ENCODE measurements at places on chromosomes 4 and X.

GRCh38 chr4:183469936-183470335 lies 25.5 kb downstream of the CDKN2AIP start:
- no peak for DNase-seq

DNA sequence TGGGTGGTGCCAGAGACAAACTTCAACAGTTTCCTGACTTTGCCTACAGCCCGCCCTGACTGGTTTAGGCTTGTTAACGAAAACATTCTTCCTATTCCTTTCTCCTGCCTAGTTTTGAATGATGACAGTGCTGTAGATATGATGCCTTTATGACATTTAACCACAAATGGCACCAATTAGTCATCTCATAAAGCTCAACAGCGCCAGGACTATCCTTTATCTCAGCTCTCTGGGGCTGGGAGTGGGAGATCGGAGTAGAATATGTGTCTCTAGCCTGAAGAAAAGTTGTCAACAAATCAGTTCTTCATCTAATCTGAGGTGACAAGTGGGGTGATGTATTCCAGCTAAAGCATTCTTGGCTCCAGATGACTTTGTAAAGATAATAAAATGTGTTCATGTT lies 64.6 kb upstream of the SH3RF1 start:
- peak; percentile 76 for DNase-seq

GRCh38 chr4:185920171-185920570 lies 108.2 kb upstream of the SORBS2 start:
- no peak for DNase-seq

- DNase-seq = no peak
Measured at GRCh38 chr4:13989501-13989900, 362.0 kb upstream of the BOD1L1 start.

DNA sequence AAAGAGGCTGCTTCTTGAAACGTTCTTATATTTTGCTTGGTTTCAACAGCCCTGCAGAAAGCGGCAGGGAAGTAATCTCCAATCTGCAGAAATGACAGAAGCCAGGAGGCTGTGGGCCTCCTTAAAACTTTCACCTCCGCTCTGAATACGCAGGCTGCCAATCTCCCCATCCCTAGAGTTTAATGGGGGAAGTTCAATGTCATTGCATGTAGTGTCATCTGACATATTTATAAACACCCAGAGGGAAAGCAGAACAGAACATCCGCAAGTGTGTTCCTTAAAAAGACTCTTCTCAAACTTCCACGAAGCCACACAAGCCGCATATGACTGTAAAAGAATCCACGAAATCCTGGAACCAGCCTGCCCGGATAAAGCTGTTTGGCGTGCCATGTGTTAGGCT lies 148.8 kb upstream of the TBL1X start:
- no peak for DNase-seq

GRCh38 chr4:152945639-152946038 lies 9.5 kb downstream of the FHDC1 start:
- DNase-seq = no peak

DNA sequence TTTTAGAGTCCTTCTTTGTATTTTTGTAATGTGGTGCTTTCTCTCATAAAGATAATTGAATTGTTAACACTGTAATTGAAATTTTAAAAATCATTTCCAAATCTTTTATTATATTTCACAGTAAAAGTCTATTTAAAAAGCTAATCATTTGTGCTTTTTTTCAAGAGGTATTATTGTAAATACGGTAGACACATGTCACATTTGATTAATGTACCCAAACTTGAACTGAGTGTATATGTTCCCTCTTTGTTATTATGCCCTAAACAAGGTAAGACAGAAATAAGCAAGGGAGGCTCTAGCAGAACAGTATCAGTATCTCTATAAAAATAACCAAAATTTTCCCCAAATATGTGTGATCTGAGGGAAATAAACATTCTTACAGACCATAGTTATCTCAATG lies 21.5 kb upstream of the LARP1B start:
- DNase-seq = no peak

- no peak for DNase-seq
Measured at GRCh38 chr4:105137121-105137875, 9.4 kb upstream of the TET2 start.

DNA sequence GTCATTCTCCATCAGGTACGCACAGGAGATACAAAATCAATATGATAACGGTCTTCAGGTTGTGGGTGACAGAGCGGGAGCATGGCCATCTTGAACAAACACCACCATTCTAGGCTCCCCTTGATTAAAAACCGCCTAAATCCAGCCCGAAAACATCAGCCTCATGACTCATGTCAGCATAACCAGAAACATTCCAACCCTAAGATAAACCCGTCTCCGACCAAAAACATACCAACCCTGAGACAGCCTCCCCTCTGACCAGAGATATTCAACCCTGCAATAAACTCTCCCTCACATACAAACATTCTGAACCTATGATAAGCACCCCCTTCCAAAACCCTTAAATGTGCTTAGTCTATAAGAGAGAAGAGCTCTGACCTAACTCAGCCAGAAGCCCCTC lies 157.9 kb downstream of the DHRSX start:
- peak; percentile 34 for DNase-seq

GRCh38 chr4:182576601-182577289 lies 333.5 kb downstream of the TENM3 start:
- DNase-seq = no peak

DNA sequence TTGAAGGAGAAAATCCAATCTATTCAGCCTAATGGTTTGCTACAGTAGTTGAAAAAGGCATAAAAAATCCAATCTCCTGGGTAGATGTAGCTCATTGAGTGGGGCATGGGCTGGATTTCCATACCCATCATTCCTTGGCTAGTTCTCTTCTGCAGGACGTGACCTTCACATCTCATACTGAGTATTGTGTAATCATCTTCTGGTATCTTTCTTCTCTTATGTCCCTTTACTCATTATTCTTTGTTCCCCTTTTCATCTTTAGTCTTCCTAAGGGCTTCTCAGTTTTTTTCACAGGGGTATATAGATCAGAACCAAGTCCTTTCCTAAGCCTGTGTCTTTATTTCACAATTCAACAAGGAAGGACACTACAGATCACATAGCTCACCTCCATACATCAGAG lies 727.6 kb upstream of the MAGEB2 start:
- no peak for DNase-seq

GRCh38 chr4:182297659-182298058 lies 54.5 kb downstream of the TENM3 start:
- no peak for DNase-seq

- no peak for DNase-seq
Measured at GRCh38 chr4:135833529-135833928, 1631.9 kb upstream of the PABPC4L start.

DNA sequence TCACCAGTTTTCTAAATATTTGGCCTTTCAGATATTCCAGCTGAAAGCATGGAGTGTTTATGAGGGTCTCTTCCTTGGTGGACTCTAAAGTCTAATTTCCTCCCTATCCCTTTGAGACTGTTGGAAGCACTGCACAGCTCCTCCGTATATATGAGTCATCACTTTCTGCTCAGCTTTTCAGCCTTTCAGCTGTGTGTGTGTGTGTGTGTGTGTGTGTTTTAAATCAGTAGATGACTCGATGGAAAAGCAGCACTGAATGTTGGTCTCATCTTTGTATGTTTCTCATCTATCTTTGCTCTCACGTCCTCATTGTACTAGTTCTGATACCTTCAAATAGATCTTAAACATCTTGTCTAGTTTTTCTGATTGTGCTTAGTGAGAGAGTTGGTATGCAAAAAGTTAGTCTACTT lies 81.6 kb downstream of the ZFX start:
- peak; percentile 70 for DNase-seq

- no peak for DNase-seq
Measured at GRCh38 chr4:111330786-111331185, 707.9 kb upstream of the PITX2 start.

DNA sequence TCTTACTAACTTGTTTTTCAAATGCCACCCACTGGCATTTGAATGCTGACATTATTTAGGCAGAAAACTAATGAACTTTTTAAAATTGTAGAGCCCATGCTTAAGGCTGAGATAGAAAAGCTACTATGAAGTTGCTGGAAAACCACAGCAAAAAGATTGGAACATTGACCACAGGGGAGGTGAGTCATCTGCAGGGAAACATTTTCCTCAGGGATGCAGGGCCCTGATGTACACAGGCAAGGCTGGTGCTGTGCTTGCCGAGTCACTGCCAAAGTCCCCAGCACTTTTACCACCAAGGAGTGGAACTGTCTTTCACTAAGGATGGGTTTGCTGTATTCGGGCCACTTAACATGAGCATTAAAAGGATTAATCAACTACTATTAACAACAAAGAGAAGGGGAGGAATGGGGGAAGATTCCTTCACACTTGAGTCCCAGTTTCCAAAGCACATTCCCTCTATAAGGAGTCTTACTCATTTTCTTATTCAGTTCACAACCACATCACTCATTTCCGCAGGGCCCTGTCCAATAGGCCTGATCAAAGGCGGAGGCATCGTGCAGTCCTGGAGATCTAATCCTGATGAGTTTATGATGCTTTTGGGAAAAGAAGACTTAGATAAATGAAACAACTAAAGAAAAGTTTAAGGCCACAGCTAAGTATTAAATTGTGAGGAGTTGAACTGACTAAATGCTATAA lies 202.9 kb upstream of the NPY2R start:
- DNase-seq = no peak

GRCh38 chrX:39721566-39722279 lies 376.0 kb downstream of the BCOR start:
- DNase-seq = no peak

DNA sequence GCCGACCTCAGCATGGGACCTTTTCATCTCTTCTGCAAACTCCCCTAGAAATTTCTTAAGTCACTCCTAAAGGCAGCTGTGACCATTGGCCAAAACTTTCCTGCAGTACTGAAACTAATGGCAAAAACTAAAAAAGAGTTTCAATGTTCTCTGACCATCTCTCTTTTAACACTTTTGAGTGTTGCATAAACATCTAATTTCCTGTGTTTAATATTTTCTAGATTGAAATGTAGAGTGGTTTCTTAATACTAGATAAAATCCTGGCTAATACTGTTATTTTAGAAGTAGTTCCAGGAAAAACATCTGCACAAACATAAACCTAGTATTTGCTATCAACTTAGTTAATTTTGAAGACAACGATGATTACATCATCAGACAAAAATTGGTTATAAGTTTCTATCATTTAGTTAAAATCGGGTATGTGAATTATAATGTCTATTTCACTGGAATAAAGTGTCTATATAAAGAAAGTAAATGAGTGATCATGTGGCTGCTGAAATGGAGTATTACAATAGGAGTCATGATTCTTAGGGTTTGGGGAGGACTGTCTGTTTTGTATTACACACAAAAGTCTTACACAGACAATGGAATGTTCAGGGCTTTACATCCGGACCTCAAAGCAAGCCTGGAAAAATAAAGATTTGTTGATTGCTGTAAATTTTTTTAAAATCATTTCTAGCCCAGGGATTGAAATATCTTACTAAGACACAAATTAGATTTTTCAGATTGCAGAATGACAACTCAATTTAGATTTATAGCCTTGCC lies 1323.4 kb downstream of the C4orf33 start:
- DNase-seq = no peak

DNA sequence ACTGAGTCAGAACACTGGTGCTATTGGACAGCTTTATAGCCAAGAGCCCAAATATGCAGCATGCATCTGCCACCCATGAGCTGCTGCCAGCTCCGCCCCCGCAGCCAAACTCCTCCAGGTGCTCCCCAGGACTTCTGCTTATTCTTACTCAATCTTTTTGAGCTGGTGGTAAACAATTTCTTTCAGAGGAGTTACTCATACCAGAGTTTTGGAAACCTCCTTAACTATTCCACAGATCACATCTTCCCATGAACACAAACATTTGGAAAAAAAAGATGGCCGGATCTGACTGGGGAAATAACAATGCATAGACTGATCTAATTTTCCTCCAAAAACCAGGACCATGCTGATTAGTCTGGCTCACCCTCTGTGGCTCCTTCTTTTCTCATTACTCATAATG lies 399.9 kb downstream of the GPM6A start:
- peak; percentile 16 for DNase-seq

DNA sequence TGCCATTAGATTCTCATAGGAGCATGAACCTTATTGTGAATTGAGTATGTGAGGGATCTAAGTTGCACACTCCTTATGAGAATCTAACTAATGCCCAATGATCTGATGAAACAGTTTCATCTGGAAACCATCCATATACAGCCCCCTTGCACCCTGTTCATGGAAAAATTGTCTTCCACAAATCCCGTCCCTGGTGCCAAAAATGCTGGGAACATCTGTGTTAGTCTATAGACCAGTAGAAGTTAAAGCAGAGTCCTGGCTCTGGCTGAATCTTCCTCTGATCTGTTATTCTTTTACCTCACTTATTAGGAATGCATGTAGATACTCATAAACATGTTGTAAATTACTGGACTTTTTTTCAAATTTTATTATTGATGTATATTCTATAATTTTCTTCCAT lies 29.2 kb downstream of the SULT1B1 start:
- peak; percentile 77 for DNase-seq

GRCh38 chr4:157810137-157810774 lies 362.6 kb downstream of the GASK1B start:
- DNase-seq = no peak

DNA sequence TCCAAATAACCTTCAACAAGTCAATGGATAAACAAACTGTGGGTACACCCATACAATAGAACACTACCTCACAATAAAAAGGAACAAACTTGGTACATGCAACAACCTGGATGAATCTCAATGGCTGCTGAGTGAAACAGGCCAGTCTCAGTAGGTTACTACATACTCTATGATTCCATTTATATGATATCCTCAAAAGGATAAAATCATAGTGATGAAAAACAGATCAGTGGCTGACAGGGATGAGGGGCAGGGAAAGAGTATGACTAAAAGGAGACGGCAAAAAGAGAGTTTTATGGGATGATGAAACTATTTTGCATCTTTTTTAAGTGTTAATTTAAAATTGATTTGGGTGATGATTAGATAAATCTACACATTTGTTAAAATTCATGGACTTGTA lies 15.9 kb downstream of the KLHL8 start:
- DNase-seq = no peak

- no peak for DNase-seq
Measured at GRCh38 chrX:16839852-16840460, 30.2 kb downstream of the RBBP7 start.

- DNase-seq = no peak
Measured at GRCh38 chr4:6464842-6465588, 7.4 kb downstream of the PPP2R2C start.

DNA sequence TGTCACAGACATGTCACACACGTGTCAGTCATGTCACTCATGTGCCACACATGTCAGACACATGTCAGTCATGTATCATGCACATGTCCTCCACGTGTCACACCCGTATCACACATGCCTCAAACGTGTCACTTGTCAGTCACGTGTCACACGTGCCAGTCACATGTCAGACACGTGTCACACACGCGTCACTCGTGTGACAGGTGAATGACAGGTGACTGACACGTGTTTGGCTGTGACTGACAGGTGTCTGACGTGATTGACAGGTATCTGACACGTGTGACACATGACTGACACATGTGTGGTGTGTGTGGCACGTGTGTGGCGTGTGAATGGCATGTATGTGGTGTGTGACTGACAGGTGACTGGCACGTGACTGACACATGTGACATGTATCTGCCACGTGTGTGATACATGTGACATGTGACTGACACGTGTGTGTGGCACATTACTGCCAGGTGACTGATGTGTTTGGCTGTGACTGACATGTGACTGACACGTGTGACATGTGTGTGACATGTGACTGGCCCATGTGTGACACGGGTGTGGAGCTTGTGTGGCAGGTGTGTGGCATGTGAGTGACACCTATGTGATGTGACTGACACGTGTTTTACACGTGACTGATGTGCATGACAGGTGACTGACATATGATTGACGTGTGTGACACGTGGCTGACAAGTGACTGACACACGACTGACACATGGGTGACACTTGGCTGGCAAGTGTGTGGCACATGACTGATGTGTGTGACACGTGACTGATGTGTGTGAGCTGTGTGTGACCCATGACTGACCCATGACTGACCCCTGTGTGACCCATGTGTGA lies 90.7 kb upstream of the GPC3 start:
- DNase-seq = no peak
